ENCODE measurements at places on chromosomes 7 and 10.

GRCh38 chr10:5858811-5859210 lies 30.9 kb downstream of the ANKRD16 start:
- DNase-seq, result no peak

GRCh38 chr7:149284343-149284742 lies 22.3 kb downstream of the ZNF783 start:
- DNase-seq, result no peak

- DNase-seq, result no peak
These were observed 1.5 kb downstream of the LZTS2 start for GRCh38 chr10:101000915-101001658.

GRCh38 chr7:55571511-55572377 lies 558 bp downstream of the VOPP1 start:
- peak; percentile 78 for DNase-seq

GRCh38 chr10:110613996-110614495 lies 30.1 kb upstream of the RBM20 start:
- no peak for DNase-seq

DNA sequence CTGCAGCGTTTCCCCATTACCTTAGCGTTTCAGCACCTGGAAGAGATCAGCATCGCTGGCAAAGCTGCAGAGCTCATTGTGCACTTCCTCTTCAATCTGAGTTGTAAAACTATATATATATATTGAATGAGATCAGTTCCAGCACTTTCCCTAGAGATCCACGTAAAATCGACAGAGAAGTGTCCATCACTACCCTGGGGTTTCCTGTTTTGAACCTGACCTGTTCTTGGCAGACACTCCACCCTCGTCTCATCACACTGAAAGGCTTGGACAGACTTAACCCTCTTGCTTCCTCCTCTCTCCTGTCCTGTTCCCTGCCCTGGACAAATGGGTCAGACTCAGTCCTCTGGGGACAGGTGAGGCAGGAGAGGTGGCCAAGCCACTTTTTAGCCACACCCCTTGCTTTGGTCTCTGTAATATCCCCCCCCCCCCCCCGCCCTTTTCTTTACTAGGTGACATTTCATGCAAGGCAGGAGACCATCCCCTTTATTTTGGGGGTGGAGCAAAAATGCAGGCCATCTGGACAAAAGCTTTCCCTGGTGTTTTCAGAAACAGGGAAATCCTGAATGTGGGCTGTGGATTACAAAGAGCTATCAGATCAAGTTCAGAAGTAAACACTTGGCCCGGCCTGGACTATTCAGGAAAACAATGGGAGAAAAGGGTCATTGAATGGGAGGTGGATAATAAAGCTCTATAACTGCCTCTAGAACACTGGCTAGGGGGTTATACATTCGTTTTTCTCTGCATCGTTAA lies 83.7 kb upstream of the KDM7A start:
- DNase-seq, result no peak

DNA sequence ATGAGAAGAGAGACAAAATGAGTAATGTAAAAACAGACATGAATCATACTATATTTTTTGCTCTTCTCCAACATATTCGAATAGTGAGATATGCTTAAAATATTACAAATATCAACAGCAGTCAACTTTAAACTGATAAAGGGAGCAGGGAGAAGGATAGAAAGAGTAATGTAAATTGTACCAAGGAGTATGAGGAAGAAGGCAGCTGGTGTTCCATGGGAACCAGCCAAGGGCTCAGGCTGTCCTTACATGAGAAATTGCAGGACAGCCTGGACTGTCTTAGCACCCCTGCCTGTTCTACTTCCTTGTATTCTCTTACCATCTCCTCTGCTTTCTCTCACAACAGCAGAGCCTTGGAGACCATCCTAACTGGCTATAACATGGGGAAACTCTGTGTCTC lies 128.7 kb downstream of the TSPAN12 start:
- DNase-seq, result no peak

DNA sequence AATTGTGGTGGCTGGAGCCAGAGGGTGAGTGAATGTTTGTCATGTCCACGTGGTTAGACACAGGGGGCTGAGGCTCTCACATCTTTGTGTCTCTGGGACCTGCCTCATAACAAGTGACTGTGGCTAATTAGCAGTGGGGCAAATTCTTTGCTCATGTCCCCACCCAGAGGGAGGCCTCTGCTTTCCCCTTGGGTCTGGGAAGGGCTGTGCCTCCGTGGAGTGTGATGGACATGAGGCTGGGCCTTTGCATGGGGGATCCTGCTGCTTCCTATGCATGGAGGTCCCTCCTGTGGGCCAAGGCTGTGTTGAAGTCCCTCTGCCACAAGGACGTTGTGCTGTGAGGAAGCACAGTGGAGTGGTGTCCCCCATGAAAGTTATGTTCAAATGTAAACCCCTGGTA lies 327.4 kb upstream of the SHH start:
- DNase-seq, result no peak

DNA sequence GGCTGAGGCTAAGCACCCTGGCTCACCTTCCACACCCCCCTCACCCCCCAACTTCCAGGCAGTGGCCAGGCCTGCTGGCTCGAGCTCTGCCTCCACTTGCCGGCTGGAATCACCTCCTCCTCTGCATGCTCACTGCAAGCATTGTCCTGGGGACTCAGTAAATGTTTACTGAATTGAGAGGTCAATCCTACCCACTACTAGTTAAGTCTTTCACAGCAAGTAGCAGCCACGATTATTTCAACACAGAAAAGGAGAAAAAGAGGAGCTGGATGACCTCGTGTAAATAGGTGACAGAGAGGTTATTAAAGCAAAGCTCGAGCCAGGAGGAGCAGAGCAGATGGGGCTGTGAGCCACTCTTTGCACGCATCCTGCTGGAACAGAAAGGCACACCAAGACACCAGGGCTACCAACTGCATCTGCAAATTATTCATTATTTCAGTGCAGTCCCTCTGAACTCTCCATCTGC lies 32.1 kb downstream of the HIPK2 start:
- DNase-seq, result no peak

- DNase-seq, result no peak
These were observed 45.3 kb downstream of the ZNF777 start for GRCh38 chr7:149415391-149416071.

GRCh38 chr10:75058161-75058560 lies 53.3 kb upstream of the SAMD8 start:
- DNase-seq, result no peak

Measured in NCI-H526 (cell line).